ENCODE measurements at places on chromosomes 6 and 20. TPM values are rescaled to one million over a fixed set of nuclear protein-coding genes. Genes with fewer than 3 reads are reported as not detected.

DNA sequence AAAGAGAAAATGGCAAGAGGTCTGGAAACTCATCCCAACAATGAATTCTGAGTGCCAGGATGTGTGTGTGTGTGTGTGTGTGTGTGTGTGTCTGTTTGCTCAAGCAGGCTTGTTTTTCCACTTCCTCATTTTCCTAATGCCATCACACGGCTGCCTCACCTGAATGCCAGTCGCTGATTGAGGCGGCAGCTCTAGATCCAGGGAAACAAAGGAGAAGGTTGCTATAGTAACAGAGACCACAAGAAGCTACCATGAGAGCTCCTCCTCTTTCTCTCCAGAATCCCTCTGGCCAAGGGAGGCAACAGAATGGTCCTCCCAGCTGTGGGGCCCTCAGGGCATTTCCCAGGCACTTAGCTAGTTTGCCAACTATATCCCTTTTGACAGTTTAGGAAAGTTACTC, 241.1 kb upstream of the TSHZ2 start:
- no peak for DNase-seq

- no peak for DNase-seq
These were observed 1.2 kb upstream of the NTSR1 start for GRCh38 chr20:62707276-62707920.

- DNase-seq = no peak
These were observed 31.0 kb downstream of the THEMIS start for GRCh38 chr6:127869772-127870404.

The ERVFRD-1 gene
- not detected for total RNA-seq

GRCh38 chr6:34200340-34200971, 36.2 kb upstream of the HMGA1 start:
- no peak for DNase-seq

DNA sequence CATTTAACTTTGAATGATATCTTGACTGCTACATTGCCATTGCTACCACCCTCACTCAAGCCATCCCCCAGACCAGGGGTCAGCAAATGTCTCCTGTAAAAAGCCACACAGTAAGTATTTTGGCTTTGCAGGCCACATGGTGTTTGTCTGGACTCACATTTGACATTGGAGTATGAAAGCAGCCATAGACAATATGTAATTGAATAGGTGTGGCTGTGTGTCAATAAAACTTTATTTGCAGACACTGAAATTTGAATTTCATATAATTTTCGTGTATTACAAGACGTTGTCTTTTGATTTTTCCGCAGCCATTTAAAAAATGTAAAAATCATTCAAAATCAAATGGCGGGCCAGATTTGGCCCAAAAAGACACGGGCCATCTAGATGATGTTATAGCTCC, 36.3 kb upstream of the OCSTAMP start:
- DNase-seq = no peak

DNA sequence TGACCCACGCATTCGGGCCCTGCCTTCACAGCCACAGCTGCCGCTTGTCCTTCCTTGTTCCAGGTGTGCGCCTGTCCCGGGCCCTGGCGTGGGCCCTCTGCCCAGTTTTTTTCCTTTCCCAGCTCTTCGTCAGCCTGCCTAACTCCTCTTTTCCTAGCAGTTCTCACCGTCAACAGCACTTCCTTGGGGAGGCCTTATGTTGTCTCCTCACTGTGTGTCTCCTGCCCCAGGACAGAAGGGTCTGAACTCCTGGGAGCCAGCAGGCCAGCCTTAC, 71.8 kb downstream of the CDS2 start:
- DNase-seq = no peak

GRCh38 chr6:27312146-27312949, at the start of gene POM121L2:
Gene POM121L2, minus strand, starts transcription at chr6:27312273. Its CDS starts 103 bp downstream, at chr6:27312170.
- DNase-seq = peak; percentile 69

DNA sequence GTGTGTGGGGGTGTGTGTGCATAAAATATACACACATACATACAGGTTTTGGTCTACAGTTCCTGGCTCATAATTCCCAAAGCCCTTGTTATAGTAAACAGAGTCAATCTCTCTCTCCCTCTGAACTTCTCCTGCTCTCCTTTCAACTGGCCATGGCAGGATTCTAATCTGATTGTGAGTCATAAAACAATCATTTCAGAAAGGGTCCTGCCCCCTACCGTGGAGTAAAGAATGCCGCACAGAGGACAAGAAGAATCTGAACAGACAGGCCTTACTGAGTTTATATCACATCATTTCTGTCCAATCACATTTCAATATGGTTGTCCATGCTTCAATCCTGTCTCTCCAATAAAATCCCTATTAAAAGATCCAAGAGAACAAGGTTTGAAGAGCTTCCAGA, 416.9 kb downstream of the FRK start:
- DNase-seq = no peak

DNA sequence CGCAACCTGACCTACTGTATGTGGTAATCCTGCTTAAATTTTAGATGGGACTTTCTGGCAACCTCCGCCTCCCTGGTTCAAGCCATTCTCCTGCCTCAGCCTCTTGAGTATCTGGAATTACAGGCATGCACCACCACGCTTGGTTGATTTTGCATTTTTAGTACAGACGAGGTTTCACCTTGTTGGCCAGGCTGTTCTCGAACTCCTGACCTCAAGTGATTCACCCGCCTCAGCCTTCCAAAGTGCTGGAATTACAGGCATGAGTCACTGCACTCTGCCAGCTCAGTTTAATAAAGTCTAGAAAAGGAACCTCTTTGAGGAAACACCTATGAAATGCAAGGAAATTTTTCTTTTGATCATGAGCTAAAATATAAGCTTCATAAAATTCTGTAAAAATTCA, 9.0 kb upstream of the PLCB4 start:
- no peak for DNase-seq

The LST1 gene
- not detected for total RNA-seq

DNA sequence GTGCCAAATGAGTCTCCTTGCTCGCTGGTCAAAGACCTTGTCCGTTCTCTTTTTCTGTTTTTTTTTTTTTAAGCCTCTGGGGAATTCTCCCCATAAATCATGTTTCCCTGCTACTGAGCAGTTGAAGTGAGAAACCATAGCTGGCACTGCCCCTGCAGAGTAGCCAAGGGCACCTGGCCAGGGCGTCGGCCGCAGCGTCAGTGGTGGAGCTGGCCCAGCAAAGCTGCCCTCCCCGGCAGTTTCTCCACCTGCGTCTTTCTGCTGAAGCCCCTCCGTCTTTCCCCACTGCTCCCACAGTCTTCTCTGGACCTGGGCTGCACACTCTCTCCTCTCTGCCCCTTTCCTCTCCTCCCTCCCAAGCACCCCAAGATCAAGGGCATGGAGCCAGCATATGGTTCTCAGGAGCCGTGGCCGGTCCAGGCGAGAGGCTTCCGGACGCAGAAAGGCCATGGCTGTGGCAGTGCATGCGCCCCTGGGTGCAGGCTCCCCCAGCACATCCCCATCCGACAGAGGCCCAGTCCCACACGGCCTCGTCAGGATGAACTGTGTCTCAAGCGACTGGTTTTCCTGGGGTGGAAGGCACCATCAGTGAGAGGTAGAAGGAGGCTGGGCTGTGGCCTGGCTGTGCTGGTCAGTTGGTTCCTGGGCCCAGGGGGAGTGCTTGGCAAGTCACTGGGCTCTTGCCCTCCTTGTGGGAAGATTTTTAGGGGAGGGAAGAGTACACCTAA, 218.1 kb downstream of the ERMARD start:
- no peak for DNase-seq

GRCh38 chr20:53559816-53560215, 33.8 kb downstream of the ZNF217 start:
- DNase-seq = no peak

The CLPSL2 gene
- not detected for total RNA-seq

DNA sequence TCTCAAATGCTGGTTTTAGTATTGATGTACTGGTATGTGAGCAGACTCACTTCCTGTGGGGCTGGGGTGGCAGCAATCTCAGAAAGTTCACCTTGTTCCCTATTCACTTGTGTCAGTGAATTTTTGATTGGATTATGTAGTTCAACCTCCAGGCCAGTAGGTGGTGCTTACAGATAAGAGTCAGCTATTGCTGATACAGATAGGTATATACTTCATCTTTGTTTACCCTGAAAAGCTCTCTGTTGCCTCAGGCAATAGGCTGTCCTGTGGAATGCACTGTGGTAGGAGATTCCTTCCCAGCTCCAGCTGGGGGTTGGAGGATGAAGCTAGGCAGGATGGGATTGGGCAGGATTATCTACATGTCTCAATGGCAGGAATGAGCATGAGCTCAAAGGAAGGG, 851.2 kb upstream of the EYS start:
- DNase-seq = no peak

- peak; percentile 49 for DNase-seq
These were observed 931 bp upstream of the UCKL1 start for GRCh38 chr20:63957004-63957689.

DNA sequence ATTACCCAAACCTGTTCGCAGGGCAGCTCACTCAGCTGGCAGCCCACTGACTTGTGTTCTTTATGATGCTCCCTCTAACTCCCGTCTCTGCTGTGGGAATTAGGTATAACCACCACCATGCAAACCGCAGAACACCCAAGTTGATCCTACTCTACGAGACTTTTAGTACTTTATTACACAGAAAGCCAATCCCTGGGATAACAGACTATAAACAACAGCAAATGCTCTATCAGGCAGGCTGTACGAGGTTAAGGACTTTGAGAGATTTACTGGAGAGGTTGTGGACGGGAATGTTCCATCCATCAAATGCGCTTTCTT, 241.1 kb downstream of the FOXC1 start:
- DNase-seq = no peak

DNA sequence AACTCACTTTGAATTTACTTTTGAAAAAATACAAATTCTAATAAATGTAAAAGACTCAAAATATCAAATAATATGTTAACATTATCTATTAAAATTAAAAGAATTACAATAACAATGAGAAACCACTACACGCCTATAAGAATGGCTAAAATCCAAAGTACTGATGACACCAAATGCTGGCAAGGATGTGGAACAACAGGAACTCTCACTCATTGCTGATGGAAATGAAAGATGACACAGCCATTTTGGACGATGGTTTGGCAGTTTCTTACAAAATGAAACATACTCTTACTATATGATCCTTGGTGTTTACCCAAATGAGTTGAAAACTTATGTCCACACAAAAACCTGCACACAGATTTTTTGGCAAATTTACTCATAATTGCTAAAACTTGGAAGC, 15.6 kb upstream of the STX11 start:
- DNase-seq = no peak

DNA sequence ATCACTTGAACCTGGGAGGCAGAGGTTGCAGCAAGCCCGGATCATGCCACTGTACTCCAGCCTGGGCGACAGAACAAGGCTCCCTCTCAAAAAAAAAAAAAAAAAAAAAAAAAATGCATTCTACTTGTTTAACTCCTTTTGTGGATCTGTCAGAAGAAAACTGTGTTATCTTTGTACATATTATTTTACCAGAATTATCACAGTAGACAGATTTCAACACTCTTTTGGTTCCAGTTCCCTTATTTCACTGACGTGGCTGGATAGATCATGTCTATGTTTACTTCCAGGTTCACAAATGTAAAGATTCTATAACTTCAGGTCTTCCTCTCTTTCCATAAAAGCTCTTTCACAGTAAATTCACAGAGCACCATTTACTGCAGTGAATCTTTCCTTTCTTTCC, 18.4 kb downstream of the NUDT3 start:
- no peak for DNase-seq

The BCKDHB gene
- 34.8 TPM for total RNA-seq

The CST2 gene
- total RNA-seq = not detected

GRCh38 chr6:143074670-143075318, 14.1 kb downstream of the AIG1 start:
- no peak for DNase-seq

The ZNF311 gene
- 0.91 TPM for total RNA-seq

GRCh38 chr20:44742304-44743079, 3.2 kb upstream of the KCNK15 start:
- no peak for DNase-seq

The PMEPA1 gene
- 9.2 TPM for total RNA-seq

DNA sequence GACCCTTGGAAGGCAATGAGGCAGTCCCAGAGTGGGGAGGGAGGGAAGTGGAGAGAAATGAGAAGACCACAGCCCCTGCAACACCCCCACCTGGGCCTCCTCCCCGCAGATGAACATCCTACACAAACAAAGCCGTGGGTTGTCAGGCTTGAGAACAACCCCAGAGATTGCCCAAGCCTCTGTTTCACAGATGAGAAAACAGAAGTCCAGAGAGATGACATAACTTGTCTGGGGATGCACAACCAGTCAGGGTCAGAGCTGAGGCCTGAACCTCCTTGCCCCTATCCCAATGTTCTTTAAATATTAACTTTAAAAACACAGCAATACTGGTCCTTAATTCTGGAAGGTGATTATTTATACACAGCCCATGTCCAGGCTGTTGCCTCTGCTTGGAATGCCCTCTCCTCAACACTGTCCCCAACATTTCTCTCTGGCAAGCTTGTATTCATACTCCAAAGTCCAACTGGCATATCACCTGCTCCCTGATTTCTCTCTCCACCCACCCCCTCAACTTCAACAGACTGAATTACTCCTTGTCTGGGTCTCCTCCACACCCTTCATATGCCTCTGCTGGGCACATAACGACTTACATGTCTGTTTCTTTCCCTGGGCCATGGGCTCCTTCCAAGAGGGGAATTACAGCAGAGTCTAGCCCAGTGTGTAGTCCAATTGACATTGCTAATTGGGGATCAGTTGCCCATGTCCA, 135.5 kb upstream of the LRFN2 start:
- DNase-seq = no peak

DNA sequence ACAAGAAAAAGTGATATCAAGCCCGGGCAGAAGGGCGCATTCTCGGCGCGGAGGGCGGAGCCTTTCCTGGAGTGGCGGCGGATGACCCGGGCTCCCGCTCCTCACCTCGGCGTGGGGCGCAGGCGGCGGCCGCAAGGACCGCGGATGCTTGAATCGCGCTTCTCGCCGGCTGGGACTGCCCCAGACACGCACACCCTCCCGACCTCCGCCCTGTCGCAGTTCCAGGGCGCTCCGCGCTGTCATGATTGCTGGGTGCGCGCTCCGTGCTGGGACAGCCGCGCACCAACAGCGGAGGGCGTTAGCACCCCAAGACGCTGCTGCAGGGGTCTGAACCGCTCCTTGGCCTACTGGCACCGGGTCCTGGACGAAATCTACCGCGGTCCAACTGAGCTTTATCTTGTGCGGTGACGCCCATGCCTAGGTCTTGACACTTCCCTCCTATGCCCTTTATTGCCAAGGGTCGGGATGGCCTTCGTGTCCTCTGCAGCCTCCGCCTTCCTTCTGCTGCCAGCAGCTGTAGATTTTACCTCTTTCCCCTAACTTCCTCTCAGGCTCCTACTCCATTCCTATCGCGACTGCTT, 43.3 kb downstream of the IRAK1BP1 start:
- DNase-seq = peak; percentile 15

- no peak for DNase-seq
These were observed 44.2 kb upstream of the SLC9A8 start for GRCh38 chr20:49768204-49769047.
